Astrocyte of the hippocampus (primary cell): ENCODE measurements at places on chromosomes 6 and 20.

- DNase-seq: no peak
Observed at GRCh38 chr20:6887966-6888365, 120.5 kb downstream of the BMP2 start.

- DNase-seq: peak; percentile 40
Observed at GRCh38 chr20:45545754-45546453, 1.3 kb downstream of the EPPIN start.

DNA sequence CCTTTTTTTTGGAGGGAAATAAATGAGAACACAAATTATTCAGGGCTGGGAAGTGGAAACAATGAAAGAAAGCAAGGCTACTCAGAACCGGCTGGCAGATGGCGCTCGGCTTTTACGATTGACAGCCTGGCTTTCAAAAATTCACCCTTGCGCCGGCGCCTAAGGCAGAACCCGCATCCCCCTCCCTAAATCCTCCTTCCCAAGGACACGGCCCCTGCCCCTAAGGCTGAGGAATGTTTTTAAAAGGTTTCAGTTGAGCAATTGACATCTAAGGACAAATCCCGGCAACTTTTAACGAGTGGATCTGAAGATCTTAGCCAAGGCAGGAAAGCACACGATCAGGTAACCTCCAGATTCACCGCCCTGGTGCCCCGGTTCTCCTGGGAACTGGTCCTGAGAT, 16.3 kb downstream of the GNAS start:
- peak; percentile 59 for DNase-seq

- no peak for DNase-seq
Observed at GRCh38 chr6:14292119-14292518, 174.5 kb downstream of the CD83 start.

GRCh38 chr6:130907687-130908086, 80.5 kb downstream of the SMLR1 start:
- no peak for DNase-seq

DNA sequence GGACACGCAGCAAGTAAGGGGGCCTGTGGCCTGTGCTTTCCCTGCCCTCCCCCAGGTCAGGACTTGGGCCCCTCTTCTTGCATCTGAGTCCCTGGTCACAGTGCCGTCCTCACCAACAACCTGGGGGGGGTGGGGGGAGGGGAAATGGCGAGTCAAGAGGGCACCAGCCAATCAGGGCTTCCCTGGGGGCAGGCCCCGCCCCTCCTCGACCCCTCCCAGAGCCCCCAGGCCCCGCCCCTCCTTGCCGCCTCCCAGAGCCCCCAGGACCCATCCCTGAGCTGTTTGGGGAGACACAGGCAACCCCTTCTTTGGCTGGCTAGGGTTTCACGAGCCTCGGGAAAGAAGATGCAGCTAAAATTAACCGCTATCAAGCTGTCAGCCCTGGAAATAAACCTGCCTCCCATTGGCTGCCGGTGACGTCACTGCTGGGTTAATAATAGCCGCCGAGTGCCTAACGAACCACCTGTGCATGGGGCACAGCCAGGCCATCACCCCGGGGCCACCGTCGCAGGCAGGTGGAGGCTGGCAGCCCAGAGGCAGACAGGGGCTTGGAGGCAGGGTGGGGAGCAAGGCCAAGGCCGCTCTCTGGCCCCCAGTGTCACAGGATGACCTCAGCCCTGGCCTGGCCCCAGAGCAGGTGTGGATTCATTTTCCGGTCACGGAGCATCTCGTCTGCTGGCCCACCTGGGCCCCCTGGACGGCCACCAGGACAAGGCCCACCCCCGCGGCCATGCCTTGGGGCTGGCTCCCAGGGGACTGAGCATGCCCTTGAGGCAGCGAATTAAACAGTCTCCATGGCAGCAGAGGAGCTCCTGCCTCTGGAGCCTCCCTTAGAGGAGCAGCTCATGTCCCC, 3.2 kb upstream of the EEF1A2 start:
- no peak for DNase-seq
